ENCODE measurements at places on chromosomes 12 and 14.

DNA sequence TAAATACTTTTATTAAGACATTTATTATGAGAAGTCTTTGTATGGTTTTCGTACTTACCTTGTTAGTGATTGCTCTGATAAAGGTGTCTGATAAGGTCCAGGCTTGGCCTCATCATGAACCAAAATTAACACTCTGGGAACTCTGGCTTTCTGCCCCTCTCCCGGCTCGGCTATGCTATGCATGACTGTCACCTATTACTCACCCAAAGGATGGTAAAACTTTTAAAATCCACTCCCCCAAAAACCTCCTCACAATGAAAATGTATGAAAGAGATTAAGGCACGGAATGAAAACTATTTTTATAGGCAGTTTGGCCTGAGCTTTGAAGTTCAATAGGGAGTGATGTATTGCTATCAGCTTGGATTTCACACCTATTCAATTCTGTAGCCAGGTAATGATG is 217.3 kb upstream of the TBX3 start:
- DNase-seq = no peak

- no peak for DNase-seq
Measured at GRCh38 chr14:29527286-29527685, 400.4 kb downstream of the PRKD1 start.

DNA sequence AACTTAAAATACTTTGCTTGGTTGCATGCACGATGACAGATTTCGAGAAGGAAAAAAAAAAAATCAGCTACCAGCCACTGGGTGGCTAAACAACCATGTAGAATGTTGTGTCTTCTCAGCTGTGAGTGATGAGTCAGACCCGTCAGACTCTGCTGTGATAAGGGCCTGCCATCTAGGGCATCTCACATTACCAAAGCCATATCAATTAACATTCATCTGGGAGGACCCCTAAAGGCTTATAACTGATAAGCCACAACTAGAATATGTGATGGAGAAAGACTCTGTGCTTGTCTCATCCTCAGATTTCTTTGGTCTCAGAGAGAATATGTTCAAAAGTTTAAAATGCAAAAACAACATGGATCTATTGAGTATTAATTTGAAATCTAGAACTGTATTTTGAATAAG is 111.5 kb downstream of the PAX9 start:
- DNase-seq = no peak

GRCh38 chr12:118874698-118875548 is 106.4 kb upstream of the SRRM4 start:
- no peak for DNase-seq

GRCh38 chr12:44780221-44780790 is 95.8 kb downstream of the NELL2 start:
- DNase-seq = no peak

DNA sequence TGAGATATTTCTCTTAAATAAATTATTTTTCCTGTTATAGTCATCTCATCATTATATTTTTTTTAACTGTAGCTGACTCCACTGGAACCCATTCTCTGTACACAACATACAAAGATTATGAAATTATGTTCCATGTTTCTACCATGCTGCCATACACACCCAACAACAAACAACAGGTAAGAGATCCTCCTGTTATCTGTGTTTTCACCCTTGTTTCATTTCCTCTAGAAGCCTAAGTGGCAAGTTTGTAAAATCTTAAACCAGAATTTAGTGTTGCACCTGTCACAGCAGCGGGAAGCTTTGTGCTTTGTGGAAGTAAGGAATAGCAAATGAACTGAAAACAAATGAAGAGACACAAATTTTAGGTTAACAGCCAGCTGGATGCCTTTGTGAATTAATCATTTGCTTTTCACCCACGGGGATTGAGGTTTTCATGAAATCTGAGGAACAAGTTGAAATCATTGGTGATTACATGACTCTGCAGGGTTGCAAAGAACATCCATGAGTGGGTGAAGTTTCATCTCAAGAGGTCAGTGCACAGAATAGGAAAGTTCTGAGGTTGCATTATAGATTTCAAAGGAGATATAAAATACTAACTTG is 273.9 kb upstream of the RGS6 start:
- no peak for DNase-seq

GRCh38 chr12:85865890-85866289 is 8.2 kb upstream of the NTS start:
- DNase-seq = no peak

GRCh38 chr12:61098031-61098580 is 1162.1 kb upstream of the USP15 start:
- DNase-seq = no peak

GRCh38 chr12:69534389-69534822 is 50.9 kb upstream of the CCT2 start:
- DNase-seq = no peak
